ENCODE measurements at places on chromosomes 7 and 10. TPM values are rescaled to one million over a fixed set of nuclear protein-coding genes. Genes with fewer than 3 reads are reported as not detected.

DNA sequence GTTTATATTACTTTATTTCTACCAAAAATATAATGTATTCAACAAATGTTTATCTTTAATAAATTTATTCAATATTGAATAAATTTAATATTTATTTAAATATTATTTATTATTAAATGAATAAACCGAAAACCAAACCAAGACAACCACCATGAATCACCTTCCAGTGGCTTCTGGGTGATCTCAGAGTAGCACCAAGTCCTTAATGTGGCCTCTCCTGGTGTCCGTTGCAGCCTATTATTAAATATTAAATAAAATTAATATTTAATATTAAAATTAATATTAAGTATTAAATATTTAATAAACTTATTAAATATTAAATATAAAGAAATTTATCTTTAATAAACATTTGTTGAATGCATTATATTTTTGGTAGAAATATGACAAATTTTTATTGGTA is 143.3 kb upstream of the PLPP4 start:
- DNase-seq = no peak

DNA sequence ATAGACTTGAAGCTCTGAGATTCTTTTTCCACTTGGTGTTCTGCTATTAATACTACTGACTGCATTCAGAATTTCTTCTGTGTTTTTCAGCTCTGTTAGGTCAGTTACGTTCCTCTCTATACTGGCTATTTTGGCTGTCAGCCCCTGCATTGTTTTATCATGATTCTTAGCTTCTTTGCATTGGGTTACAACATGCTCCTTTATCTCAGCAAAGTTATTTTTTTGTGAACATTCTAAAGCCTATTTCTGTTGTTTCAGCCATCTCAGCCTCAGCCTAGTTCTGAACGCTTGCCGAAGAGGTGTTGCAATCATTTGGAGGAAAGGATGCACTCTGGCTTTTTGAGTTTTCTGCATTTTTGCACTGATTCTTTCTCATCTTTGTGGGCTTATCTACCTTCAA is 201.5 kb upstream of the GNAI1 start:
- no peak for DNase-seq

The PTPN20 gene
- total RNA-seq = 0.38 TPM

DNA sequence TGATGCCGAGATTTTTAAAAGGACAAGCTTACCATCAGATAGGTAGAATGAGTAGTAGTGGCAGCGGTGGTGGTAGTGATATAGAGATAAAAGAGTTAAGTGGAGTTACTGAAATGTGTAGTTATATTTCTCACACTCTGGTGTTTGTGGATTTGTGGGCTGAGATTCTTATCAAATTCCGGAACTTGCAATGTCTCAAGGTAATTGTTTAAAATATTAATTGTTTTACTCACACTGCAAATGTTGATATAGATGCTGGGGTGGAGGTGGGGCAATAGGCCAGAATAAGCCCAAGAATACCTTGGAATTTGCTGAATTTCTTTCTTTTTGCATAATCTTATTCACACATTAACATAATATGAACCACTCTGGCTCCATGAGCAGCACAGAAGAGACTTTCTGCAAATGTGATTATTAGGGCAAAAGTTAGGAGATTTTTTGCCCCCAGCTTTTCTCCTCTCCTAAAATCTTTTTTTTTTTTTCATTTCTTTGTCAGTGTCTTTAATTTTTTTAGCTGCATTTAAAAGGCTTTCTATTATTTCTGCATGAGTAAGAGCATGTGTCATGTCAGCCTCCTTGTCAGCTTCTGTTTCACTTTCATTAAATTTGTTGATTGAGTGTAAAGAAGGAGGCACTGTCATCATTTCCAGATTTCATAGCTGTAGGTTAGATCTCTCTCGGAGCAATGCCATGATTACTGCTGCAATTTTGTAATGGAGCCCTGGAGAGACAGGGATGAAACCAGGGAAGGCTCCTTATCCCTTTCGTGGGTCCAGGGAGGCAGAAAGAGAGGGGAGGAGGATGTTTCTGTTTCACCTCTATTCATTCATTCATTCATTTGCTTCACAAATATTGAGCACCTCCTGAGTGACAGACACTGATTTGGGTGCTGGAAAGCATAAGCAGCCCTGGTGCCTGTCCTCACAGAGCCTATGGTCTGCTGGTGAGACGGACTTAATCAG is 13.1 kb upstream of the SGMS1 start:
- DNase-seq = peak; percentile 55

DNA sequence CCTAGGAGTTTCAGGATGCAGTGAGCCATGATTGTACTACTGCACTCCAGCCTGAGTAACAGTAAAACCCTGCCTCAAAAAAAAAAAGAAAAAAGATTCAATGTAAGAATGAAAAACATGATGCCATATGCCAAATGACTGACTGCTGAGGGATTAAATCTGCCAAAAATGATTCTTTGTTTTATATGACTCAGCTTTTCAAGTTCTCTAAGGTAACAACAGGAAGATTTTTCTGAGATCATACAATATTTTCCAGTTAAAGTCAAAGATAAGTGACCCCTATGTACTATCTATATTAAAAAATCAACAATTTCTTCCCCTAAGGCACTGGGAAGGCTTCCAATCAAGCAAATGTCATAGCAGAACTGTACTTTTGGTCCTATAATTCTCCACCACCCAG is 271.2 kb upstream of the IMMP2L start:
- DNase-seq = no peak

DNA sequence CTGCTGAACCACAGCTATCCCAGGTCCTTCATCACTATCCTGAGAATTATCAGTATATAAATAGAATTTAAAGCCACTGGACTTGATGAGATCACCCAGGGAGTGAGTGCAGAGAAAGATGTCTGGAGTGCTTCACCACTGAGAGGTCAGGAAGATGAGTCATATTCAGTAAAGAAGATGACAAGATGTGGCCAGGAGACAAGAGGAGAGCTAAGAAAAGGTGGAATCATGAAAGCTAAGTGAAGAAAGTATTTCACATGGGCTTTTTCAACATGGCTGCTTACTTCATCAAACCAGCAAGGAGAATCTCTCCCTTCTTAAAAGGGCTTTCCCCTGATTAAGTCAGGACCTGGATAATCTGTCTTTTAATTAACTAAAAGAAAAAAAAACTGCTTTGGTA is 9.1 kb upstream of the PRKAR2B start:
- DNase-seq = no peak

- DNase-seq = no peak
Observed at GRCh38 chr7:18671176-18671575, 175.6 kb downstream of the HDAC9 start.

GRCh38 chr7:29567174-29567573 is 3.5 kb downstream of the PRR15 start:
- DNase-seq = no peak

DNA sequence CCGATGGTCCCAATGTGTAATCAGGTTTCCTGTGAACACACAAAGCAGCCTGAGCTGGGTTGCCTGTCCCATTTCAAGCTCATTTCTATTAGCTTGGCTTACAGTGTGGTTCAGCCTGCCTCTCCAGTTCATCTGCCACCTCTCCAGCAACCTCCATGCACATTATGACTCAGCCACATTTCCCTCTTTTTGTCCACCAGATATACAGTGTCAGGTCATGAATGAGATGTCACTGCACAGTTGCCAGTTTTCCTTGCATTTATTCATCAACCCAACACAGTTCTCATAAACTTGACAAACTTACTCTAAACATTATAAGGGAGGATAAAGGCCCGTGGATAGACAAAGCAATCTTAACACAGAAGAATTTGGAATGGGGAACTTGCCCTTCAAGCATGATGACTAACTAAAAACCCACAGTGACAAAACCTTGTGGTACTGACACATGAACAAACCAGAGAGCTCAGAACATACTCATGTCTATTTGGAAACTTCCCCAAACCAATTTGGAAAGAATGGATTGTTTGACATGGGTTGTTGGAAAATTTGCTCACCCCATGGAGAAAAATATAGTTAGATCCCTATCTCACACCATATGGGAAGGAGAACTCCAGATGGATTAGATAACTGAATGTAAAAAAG is 2.5 kb upstream of the CFAP58 start:
- no peak for DNase-seq

- DNase-seq = no peak
Observed at GRCh38 chr10:64619102-64619501, 1097.9 kb downstream of the REEP3 start.

DNA sequence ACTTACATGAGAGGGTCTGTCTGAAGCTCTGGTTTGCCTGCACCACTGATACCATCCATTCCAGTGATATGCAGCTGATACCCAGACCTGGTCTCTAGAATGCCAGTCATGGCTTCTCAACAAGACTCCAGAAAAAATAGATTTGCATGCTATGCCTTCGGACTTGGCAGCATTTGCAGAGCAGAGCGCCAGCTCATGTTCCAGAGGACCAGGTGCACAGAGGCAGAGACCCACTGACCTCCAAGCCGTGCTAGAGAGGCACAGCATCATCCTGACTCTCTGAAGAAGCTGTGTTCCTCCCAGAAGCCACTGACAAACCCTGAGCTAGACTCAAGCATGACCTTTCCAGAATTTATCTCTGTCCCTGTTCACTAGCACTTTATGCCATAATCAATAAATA is 6.9 kb upstream of the PRKAG2 start:
- no peak for DNase-seq

DNA sequence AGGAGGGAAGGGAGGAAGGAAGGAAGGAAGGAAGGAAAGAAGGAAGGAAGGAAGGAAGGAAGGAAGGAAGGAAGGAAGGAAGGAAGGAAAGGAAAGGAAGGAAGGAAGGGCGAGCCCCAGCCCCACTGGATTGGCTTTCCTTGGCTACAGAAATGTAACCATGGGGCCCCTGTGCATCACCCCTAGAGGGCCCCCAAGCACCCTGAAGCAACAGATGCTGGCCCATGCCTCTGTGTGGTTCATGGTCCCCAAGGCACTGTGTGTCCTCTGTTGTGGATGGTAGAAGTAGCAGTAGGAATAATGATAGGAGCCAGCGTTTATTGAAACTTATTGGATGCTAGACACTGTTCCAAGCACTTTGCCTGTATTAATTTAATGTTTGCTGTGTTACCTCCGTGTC is 116.6 kb upstream of the MACROH2A2 start:
- DNase-seq = peak; percentile 19

GRCh38 chr7:89837515-89837914 is 316.8 kb upstream of the STEAP1 start:
- DNase-seq = no peak

- DNase-seq = no peak
Observed at GRCh38 chr7:119197172-119197876, 972.8 kb downstream of the ANKRD7 start.

- DNase-seq = no peak
Observed at GRCh38 chr7:18444826-18445225, 50.7 kb upstream of the HDAC9 start.

DNA sequence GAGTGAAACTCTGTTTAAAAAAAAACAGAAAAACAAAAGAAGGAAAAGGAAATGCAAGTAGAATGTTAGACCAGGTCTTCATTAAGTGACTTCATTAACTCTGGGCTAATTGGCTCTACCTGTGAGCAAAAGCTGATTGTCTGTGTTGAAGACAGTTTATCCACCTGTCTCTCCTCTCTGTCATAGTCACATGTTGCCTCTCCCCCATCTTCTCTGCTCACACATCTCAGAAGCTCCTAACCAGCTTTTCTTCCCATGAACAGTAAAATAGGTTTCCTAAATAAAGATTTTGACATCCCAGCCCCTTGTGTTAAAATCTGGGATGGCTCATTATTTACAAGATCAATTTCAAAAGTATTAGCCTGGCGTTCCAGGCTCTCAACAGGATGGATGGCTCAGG is 222.7 kb downstream of the CACNB2 start:
- DNase-seq = no peak

The ANXA8 gene
- 1.2 TPM for total RNA-seq

- no peak for DNase-seq
Observed at GRCh38 chr10:132237871-132238270, 51.1 kb downstream of the DPYSL4 start.

The PHKG1 gene
- total RNA-seq = 2.2 TPM

The FXYD4 gene
- not detected for total RNA-seq

The IGF2BP3 gene
- total RNA-seq = 0.48 TPM

GRCh38 chr7:158050978-158051651 is 536.5 kb downstream of the PTPRN2 start:
- no peak for DNase-seq

- no peak for DNase-seq
Observed at GRCh38 chr10:69213591-69214311, 6.4 kb upstream of the HKDC1 start.

The FAM13C gene
- not detected for total RNA-seq

The WNT16 gene
- total RNA-seq = not detected

- DNase-seq = no peak
Observed at GRCh38 chr7:38679419-38679818, 48.2 kb upstream of the AMPH start.

The SLC39A12 gene
- total RNA-seq = not detected

DNA sequence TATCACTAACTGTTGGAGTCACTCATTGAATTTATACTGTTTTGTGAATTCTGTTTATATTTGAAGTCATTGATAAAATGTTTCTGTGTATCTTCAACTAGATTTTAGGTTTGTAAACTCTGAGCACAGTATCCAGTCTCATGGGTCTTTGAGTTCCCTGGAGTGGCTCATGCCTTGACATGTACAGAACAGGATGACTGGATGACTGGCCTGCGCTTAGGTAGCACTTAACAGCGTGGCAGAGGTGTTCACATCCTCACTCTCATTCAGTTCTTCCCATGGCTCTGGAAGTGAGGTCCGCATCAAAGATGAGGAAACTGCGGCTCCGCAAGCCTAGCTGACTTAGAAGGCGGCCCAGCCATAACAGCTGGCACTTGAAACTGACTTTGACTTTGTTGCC is 576.9 kb downstream of the SUGCT start:
- no peak for DNase-seq

The TMEM176A gene
- not detected for total RNA-seq

DNA sequence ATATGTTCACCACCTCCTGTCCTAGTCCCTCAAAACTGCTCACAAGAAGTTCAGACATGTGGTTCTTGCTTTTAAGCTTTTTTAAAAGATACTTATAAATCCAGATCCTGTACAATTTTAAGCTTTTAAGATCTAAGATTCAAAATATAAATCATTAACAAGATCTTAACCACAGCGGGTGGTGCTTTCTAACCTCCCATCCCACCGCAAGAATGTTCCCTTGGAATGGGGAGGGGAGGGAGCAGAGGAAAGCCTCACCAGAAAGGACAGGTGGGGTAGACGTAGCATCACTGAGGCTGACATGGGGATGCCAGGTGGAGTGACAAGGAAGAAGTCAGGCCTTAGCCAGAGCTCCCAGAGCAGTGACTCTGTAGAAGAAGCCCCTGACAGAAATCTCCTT is 133.5 kb downstream of the C1GALT1 start:
- no peak for DNase-seq

GRCh38 chr7:102054158-102054557 is 232.5 kb upstream of the SH2B2 start:
- DNase-seq = no peak

GRCh38 chr10:101260764-101261481 is 31.7 kb upstream of the LBX1 start:
- no peak for DNase-seq

DNA sequence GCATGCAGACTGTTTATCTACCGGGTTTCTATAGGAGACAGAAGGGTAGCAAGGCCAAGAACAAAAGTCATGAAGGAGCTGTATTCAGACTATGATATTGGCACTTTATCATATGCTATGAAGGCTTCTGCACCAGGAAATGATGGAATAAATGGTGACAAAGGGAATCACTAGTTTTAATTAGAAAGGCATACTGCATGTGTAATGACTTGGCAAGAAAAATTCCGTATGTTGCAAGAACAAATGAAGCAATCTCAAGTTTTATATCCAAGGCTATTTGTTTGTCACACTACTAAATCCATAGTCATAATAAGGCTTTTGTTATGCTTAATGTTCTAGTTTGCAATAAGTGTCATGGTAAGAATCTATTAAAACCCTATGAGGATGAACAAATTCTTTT is 230.9 kb downstream of the ZEB1 start:
- DNase-seq = no peak
